Stimulated activated CD8-positive, alpha-beta memory T cell treated with anti-CD3 and anti-CD28 coated beads, Interleukin-7, amount 100 ng/mL, for 1 hour (primary cell): ENCODE measurements at places on chromosomes 5 and 9.

GRCh38 chr5:90337449-90338052 lies 72.0 kb downstream of the CETN3 start:
- DNase-seq, result no peak

DNA sequence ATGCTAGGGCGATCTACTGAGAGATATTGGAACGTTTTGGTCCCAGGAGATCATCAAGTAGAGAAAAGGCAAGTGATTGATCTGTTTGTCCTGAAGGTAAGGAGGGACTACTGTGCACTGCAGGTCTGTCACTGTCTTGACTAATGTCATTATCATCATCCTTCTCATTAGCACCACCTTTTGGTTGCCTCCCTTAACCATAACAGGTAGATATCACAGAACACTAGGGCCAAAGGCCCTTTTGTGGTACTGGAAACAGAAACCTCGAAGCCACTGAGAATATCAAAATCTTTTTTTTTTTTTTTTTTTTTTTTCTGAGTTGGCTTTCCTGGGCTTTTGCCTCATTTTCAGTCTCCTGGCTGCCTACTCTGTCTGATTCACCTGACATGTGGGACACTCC lies 134.0 kb downstream of the KCTD16 start:
- no peak for DNase-seq

DNA sequence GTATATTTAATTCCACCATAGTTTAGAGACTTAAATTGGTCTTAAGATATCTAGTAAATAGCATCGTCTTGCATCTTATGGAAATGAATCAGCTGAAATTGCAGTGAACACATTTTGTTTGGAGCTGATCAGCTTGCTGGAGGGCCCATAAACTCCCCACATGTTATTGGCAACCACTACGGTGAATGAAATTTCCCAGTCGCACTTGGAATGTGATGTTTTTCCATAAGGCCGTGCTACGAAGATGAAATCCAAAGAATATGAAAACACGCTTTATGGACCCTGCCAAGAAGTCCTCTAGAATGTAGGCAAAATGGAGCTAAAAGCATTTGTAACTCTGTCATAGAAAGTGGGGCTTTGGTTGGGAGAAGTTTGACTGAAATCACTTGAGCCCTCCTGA lies 572.1 kb downstream of the ACTL7B start:
- DNase-seq, result no peak

DNA sequence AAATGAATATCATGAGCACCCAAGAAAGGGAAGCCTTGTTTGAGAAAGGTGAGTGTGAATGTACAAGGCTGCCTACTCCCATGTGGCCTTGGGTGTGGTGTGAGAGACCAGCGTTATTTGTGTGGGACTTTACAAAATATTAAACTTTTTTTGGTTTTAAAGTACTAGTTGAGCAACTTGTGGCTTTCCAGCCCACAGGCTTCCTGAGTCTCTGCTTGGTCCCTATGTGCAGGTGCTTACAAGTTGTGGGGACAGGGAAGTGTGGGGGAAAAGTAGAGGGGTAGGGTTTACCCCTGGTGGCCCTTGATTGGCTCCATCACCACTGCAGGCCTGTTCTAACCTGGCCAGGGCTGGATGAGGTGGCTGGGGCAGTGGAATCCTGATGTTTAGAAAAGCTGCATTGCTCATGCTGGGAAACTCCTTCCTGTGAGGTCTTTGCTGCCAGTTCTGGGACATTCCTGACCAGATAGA lies 19.7 kb downstream of the PTTG1 start:
- no peak for DNase-seq

GRCh38 chr9:127318651-127319167 lies 54.1 kb downstream of the GARNL3 start:
- DNase-seq, result no peak

GRCh38 chr5:32110111-32110696 lies 63.9 kb downstream of the GOLPH3 start:
- no peak for DNase-seq

DNA sequence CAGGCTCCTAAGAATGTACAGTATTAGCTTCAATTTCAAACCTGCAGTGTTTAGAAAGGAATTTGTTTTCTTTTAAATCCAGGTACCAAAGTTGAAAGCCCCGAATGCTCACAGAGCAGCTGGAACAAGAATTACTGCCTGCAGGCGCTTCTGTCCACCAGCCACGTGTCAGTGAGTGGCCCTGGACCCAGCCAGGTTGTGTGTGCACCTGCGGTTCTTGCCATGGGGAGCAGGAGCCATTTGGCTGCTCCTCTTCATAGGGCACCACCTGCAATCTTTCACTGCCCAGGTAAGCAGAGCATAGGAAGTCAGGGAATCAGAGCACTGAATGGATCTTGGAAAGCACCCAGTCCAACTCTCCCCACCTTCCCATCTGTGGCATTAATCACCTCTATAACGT lies 79.5 kb upstream of the PIP5K1B start:
- DNase-seq, result no peak

DNA sequence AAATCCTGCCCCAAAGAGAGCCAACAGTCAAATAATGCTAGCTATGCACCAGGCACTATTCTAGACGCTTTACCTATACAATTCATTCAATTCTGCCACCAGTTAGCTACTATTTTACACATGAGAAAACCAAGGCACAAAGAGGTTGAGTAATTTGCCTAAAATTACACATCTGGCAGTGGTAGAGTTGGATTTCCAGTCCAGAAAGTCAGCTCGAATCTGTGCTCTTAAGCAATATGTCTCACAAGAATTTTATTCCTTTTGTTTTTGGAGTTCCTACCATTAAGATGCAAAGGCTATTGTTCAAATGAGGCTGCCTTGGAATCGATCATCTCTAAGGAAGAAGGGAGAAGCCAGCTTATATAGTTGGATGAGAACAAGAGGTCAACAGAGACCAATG lies 256.9 kb upstream of the RASA1 start:
- no peak for DNase-seq

DNA sequence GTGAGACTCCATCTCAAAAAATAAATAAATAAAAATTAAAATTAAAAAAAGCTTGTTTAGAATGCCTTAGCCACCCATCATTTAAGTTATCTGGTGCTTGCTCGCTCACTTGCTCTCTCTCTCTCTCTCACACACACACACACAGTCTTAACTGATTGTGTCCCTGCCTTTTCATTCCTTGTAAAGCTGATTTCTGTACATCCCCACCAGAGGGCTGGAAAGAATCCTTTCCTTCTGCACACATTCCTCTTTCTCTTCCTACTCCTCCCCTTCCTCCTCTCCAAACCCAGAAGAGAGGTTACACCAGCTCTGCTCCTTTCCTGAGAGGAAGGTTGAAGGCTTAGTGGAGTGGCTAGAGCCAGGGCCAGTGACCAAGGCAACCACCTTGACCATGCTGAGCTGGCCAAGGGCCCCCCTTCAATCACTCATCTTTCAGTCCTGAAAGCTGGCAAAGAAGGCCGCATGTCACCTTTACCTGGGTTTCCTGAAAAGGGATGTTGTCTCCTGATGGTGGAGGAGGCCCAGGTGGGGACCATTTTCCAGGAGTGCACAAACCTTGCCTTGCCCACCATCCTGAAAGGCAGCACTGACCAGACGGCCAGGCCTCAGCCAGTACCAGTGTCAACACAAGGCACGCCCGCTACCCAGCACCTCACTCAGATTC lies 25.6 kb downstream of the STK10 start:
- no peak for DNase-seq

DNA sequence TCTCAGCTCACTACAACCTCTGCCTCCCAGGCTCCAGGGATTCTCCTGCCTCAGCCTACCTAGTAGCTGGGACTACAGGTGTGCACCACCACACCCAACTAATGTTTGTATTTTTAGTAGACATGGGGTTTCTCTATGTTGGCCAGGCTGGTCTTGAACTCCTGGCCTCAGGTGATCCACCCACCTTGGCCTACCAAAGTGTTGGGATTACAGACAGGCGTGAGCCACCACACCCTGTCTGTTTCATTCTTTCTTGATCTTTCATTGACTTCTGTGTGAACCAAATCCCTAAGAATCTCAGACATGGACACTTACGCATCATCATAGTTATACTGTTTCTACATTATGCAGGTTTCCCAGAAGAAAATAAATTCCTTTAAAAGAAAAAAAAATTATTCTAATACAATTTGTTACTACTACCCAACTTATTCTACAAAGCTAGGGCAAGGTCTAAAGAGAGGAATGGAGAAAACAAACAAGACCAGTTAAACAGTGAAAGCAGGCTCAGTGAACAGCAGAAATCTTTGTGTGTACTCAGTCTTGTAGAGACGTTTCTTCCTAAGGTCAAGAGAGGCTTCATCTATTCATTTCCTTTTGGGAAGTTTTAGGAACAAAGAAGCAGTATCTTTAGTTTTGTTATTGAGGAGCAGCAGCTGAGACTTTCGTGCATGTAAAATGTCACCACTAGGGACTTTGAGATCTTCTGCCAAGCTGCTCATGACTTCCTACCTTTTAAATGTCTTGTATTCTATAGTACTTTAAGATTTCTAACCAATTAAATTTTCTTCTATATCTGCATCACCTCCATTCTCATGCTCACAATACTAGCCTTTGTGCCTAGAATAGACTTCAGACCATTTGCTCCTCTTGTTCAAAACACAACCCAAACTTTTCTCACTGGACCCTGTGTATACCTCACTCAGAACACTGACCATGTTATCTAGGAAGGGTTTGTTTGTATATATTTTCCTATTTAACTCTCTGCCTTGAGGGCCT lies 5.6 kb upstream of the HMGCR start:
- no peak for DNase-seq

DNA sequence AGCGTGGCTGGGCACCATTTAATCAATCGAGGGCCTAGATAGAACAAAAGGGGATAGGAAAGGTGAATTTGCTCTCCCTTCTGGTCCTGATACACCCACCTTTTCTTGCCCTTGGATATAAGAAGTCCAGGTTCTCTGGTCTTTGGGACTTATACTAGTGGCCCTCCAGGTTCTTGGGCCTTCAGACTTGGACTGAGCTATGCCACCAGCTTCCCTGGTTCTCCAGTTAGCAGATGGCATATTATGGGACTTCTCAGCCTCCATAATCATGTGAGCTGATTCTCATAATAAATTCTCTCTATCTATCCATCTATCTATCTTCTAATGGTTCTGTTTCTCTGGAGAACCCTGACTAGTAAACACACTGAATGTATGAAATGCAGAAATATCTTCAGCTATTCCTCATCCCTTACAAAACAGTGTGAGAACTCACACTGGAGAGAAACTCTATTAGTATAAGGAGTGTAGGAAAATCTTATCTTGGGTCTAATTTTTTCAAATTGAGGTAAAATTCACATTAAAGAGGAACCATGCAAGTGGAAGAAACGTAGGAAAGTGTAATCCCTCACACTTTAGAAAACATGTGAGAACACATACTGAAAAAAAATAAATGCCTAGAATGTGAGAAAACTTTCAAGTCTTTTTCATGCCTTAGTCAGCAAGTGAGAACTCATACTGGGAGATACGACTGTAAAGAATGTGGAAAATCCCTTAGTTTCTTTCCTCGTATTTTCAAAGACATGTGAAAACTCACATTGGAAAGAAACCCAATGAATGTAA lies 15.5 kb downstream of the PCDHB15 start:
- DNase-seq, result no peak
